ENCODE measurements at places on chromosomes 5 and 9.

- no peak for DNase-seq
Observed at GRCh38 chr5:8538821-8539220, 669.9 kb downstream of the MTRR start.

- DNase-seq, result no peak
Observed at GRCh38 chr9:89457376-89457855, 40.5 kb downstream of the SEMA4D start.

- DNase-seq, result no peak
Observed at GRCh38 chr9:120100595-120100994, 479.4 kb downstream of the CDK5RAP2 start.

- no peak for DNase-seq
Observed at GRCh38 chr9:92644278-92644677, 25.7 kb downstream of the IPPK start.

- no peak for DNase-seq
Observed at GRCh38 chr9:129080298-129080600, 662 bp upstream of the DOLPP1 start.

DNA sequence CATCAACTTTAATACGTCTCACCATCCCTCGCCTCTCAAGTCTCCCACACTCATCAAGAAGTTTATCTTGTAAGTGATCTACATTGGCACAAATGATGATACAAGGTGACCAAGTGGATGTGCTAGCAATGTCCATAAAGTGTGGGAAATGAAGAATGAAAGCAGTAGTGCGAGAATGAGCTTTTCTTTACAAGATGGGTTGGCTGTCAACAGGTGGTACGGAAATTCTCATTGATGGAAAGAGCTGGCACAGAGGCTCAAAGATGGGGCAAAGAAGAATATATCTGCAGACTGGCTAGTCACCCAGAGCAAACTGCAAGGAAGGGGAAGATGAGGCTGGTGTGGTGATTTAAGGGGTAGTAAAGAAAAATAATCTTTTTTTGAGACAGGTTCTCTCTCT is 640.8 kb downstream of the MAT2B start:
- DNase-seq, result no peak

- no peak for DNase-seq
Observed at GRCh38 chr5:133825631-133826289, 142.7 kb downstream of the C5orf15 start.

- DNase-seq, result no peak
Observed at GRCh38 chr5:155252025-155252424, 238.5 kb downstream of the KIF4B start.

DNA sequence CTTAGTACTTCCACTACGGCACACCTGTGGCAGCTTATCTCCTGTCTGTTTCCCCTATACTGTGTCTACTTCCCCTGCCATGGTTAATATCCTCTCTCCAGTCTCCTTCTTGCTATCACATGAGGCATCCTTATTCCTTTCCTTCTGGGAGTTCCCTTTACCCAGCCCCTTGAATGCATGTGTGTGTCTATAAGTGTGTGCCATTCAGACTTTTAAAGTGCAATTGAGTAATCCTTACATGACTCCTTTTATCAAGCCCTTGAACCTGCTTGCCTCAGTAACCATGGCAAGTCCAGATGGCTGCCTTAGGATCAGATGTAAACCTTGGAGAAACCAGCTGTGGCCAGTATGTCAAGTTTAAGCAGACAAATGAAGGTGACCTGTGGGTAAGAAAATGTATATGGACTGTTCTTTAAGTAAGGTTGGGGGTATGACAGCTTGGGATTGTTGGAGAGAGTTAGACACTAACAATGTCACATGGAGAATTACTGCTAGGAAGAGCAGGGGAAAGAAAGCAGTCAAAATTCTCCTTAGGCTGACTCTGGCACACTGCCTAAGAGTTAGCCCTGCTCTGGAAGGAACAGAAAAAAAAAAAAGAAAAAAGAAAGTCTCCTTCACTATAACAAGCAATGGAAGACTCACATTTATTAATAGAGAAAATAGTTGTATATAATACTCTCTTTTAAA is 142.1 kb downstream of the HINT1 start:
- DNase-seq, result no peak

DNA sequence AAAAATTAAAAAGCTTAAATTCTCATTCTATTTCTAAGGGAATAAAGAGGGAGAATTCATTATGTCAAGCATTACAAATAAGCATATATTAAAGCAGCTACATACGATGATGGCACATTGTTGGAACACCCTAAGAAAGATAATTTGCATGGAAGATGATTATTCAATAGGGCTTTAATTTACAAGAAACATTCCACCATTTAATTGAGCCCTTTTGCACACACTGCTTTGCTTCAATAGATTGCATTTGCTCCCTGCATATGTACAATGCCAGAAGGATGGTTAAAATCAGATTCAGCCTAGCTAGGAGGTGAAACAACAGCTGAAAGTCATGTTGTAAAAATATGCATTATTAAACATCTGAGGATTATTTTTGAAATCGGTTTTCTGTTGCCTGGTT is 21.8 kb downstream of the KIAA1958 start:
- no peak for DNase-seq

GRCh38 chr9:83724436-83724835 is 16.7 kb upstream of the UBQLN1 start:
- no peak for DNase-seq

GRCh38 chr9:15271403-15271802 is 35.6 kb downstream of the TTC39B start:
- no peak for DNase-seq

DNA sequence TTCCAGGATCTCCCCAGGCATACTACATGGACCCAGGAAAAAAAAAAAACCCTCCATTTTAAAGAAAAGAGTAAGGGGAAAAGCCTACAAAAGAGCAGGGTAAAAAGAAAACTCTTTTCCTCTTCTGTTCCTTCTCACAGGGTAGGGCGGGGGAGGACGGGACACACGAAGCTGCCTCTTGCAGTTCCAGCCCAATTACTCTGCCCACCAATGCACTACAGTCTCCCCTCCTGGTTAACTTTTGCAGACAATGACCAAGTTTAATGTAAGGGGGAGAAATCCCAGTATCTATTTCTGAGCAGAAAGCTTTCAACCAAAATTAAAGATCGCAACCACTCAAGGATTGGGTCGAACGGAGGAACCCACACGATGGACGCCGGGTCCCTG is 1.3 kb downstream of the BRD3 start:
- DNase-seq, result no peak

DNA sequence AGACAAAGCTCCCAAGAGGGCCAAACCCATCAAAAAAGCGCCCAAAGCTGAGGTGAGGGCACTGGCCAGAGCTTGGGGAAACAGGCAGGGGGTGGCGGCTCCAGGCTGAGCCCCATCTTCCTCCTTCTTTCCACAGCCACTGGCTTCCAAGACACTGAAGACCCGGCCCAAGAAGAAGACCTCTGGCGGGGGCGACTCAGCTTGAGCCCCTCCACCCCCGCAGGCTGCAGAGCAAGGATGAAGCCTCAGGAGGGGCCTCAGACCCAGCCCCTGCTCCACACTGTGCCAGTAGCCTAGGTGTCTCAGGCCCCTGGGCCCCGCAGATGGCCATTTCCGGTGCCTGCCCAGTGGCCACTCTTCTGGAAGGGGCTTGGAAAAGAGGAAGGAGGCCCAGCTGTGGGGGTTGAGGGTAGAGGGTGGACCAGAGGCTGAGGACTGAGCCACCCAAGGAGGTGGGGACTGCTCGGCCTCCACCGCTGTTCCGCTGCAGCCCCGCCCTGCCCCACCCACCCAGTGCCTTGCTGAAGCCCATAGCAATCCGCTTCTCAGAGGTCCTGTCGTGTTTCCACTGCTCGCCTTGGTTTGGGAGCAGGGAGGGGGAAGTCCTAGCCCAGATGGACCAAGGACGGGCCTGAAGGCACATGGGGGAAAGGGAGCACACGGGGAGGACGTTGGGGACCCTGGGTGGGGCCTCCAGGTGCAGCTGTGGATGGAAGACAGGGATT is 6.9 kb downstream of the REEP2 start:
- no peak for DNase-seq

- no peak for DNase-seq
Observed at GRCh38 chr9:79984429-79985067, 412.8 kb downstream of the TLE4 start.

GRCh38 chr9:83219924-83220438 is 157.0 kb upstream of the RASEF start:
- DNase-seq, result no peak

- DNase-seq, result no peak
Observed at GRCh38 chr5:119271758-119272730, 83.8 kb upstream of the TNFAIP8 start.

- no peak for DNase-seq
Observed at GRCh38 chr5:51043745-51044144, 339.5 kb upstream of the ISL1 start.

- no peak for DNase-seq
Observed at GRCh38 chr5:141664733-141665461, 13.7 kb upstream of the FCHSD1 start.

- no peak for DNase-seq
Observed at GRCh38 chr5:83844449-83845068, 123.9 kb upstream of the HAPLN1 start.

DNA sequence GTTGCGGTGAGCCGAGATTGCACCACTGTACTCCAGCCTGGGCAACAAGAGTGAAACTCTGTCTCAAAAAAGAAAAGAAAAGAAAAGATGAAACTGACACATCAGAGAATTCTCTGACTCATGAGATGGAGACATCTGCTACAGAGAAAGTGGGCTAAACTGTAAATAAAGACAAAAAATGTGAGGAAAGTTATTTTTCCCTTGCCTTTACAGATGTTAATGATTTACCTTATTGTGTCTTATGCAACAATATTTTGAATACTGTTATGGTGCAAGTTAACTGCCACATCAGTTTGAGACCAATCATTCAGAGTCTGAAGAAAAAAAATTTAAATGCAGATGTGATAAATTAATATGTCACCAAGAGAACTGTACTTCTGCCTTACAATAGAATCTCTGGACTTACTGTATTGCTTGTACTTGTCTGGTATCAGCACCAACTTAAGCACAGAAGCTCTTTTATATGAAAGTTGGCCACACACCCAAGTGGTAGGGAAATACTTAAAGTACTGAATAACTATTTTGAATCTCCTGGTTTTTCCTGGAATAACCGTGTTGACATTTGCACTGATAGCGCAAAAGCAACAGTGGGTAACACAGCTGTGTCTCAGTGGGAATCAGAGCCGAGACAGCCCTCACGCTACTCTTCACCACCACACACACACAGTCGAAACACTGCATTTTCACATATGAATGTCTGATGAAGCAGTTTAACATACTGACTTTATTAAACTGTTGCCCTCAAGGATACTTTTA is 169.9 kb downstream of the FANCC start:
- DNase-seq, result no peak

- DNase-seq, result no peak
Observed at GRCh38 chr5:137191179-137191578, 307.9 kb downstream of the SPOCK1 start.

- no peak for DNase-seq
Observed at GRCh38 chr5:6872441-6873160, 159.4 kb downstream of the TENT4A start.

GRCh38 chr9:76644171-76644570 is 120.1 kb upstream of the PCA3 start:
- no peak for DNase-seq

All from SHP77 treated with DMSO at 0.1 percent for 48 hours (cell line).